Nucleus accumbens (tissue), 56 donors: ENCODE measurements at places on chromosomes 6 and 20.
A peak's percentile ranks its signal among the peaks of the same experiment; 100 is the strongest.

GRCh38 chr6:38346291-38347079, 293.2 kb downstream of the BTBD9 start:
- no peak for DNase-seq

DNA sequence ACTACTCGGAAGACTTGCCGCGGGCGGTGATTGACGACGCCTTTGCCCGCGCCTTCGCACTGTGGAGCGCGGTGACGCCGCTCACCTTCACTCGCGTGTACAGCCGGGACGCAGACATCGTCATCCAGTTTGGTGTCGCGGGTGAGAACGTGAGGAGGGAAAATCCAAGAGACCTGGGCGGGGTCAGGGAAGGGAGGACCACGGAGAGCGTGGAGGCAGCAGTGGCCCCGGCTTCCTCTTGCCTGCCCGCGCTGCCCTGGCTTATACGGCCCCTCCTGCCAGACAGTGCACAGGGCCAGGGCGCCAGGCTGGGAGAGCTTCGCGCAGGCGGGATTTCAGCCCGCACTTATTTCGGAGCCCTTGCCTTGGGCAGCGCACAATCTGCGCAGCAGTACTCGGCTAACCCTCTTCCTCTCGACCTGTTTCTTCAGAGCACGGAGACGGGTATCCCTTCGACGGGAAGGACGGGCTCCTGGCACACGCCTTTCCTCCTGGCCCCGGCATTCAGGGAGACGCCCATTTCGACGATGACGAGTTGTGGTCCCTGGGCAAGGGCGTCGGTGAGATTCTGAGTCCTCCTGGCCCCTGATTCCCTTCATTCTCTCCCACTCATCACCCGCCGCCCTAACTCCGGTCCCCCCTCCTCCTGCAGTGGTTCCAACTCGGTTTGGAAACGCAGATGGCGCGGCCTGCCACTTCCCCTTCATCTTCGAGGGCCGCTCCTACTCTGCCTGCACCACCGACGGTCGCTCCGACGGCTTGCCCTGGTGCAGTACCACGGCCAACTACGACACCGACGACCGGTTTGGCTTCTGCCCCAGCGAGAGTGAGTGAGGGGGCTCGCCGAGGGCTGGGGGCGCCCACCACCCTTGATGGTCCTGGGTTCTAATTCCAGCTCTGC, 2.0 kb downstream of the MMP9 start:
- no peak for DNase-seq

- no peak for DNase-seq
These were observed 294.7 kb downstream of the FARS2 start for GRCh38 chr6:5556011-5556410.

- DNase-seq = no peak
These were observed 9.2 kb upstream of the HSPA12B start for GRCh38 chr20:3723284-3723683.

GRCh38 chr6:65071480-65071879, 635.5 kb downstream of the EYS start:
- no peak for DNase-seq

DNA sequence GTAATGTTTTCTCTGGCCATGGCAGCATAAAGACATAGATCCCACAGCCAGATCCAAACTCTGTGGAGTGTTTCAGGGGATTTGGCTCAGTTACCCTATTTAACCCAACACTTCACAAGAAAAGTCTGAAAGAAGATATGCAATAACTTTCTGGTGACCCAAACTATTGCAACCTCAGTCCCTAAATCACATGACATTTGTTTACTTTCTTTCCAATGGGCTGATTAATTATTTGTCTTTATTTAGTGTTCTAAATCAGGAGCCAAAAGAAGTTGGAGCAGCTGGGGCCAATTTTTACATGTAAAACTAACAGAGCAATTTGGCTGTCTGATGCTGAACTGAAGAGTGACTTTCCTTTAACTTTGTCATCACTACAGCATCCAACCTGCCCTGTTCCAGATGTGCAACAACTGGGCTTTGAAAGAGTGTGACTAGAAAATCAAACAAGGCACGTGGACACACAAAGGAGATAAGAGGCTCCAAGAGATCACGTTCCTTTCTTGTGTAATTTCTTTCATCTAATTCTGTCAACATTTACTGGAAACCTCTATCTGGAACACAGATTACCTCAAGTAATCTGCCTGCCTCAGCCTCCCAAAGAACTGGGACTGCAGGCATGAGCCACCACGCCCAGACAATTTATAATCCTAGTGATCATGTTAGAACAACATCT, 90.8 kb downstream of the TRMT11 start:
- DNase-seq = no peak

- DNase-seq = no peak
These were observed 7.6 kb upstream of the FAM110A start for GRCh38 chr20:825710-826421.

- DNase-seq = peak; percentile 45
These were observed 55.5 kb upstream of the HFE start for GRCh38 chr6:26031595-26032339.

DNA sequence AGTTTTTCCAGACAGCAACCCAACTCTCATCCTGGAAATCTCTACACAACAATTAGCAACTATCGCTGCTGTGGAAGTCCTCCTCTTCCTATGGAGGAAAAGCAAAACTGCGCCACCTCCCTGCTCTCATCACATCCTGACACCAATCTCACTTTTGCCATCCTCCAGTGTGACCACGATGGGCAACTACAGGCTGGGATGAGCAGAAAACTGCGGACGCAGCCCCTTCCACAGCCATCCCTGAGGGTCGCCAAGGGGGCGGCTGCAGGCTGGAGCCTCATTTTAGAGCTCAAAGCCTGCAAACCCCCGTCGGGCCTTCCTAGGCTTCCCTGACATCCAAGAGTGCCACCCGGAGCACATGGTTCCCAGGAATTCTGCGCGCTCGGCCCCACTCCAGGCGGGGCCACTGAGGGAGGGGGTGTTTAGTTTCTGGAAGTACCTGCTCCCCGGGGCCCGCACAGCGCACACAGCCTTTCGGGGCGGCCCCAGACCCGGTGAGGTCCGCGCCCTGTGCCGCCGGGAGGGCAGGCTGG, 1.2 kb downstream of the TCFL5 start:
- no peak for DNase-seq

GRCh38 chr20:23350904-23351838, 580 bp downstream of the NXT1 start:
- peak; percentile 38 for DNase-seq

GRCh38 chr6:92380803-92381601, 1038.4 kb downstream of the EPHA7 start:
- DNase-seq = no peak
